Esophagus muscularis mucosa (tissue), 4 donors: ENCODE measurements at places on chromosomes 12 and 14.

DNA sequence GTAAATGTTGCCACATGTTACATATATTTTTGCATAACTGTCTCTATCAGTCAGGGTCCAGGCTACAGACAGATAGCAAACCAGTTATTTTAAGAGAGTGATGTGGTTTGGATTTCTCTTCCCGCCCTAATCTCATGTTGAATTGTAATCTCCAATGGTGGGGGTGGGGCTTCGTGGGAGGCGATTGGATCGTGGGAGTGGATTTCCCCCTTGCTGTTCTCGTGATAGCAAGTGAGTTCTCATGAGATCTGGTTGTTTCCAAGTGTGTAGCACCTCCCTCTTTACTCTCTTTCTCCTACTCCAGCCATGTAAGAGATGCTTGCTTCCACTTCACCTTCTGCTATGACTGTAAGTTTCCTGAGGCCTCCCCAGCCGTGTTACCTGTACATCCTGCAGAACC lies 704.2 kb upstream of the TBX3 start:
- DNase-seq: no peak

DNA sequence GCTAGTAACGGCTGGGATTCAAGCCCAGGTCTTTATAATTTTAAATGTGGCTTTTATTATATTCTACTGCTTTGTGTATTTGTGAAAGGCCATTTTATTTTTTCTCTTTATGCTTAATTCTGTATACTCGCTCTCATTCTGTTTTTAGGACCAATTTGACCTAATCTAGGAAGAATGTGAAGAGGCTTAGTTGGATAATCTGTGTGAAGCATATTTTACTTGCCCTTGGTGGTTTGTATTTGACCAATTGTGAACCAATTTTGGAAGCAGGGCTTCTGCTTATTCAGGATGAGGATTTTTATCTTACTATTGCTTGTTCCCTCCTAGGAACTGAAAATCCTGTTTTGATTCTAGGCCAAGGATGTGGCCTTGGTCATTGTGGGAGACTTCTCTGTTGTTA lies 113.1 kb downstream of the TTC6 start:
- DNase-seq: no peak

DNA sequence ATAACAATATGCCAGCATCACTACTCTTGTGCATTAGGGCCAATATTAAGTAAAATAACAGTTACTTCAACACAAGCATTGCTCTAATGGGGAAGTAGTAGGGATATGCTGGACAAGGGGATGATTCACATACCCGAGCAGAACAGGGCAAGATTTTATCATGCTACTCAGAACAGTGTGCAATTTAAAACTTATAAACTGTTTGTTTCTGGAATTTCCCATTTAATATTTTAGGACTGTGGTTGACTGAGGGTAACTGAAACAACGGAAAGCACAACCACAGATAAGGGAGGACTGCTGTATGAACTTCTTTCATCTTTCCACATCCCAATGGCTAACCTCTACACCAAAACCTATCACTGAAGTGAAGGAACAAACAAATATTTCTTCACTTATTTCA lies 36.8 kb downstream of the SARNP start:
- DNase-seq: no peak

- no peak for DNase-seq
Measured at GRCh38 chr12:537772-538171, 78.0 kb downstream of the B4GALNT3 start.

DNA sequence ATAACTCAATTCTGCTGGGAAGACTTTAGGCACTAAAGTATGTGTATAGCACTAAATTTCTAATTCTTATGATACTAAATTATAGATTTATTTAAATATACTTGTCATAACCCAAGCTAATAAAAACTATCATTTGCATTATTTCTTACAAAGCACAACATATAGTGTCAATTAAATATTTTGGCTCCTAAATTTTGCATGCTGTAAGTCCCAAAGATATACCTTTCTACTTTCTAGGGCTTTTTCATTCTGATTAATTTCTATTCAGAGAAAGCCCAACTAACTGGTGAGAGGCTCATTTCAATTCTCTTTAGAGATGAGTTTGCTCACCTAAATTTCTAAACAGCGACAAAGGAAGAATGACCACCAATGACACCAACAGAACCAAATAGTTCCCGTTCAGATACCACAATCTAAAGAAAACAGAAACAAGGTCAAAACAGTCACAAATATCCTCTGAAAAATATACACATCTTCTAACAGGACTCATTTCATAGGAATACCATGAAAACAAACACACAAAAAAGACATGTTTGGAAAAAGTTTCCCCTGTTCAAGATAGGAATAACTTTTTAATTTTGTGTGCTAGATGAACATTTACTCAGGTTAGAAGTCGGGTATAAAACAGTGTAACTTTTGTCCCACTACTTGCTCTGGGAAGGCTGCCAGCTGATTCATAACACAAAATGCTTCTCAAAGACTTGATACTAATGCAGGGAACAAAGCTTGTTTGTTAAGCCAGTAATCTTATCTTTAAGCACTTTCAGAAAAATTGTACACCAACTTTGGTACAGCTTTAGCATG lies 7.6 kb downstream of the SLC38A2 start:
- no peak for DNase-seq

- no peak for DNase-seq
Measured at GRCh38 chr14:70891737-70892136, 15.5 kb upstream of the PCNX1 start.

DNA sequence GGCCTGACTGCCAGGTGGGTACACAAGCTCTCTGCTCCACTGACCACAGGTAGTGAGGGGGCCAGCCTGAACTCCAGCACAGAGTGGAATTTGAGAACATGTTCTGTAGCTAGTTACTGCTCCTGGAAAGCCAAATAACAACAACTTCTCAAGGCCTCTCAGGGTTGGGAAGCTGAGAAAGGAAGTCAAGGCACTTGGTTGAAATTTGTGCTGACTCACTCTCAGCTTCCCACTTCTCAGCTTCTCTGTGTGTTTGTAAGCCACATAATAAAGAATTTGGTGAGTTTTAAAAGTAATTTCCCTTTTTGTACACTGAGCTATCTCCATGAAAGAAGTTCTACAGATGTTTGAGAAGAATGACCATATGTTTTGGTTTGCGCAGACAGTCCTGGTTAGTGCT lies 234.9 kb downstream of the KTN1 start:
- no peak for DNase-seq

DNA sequence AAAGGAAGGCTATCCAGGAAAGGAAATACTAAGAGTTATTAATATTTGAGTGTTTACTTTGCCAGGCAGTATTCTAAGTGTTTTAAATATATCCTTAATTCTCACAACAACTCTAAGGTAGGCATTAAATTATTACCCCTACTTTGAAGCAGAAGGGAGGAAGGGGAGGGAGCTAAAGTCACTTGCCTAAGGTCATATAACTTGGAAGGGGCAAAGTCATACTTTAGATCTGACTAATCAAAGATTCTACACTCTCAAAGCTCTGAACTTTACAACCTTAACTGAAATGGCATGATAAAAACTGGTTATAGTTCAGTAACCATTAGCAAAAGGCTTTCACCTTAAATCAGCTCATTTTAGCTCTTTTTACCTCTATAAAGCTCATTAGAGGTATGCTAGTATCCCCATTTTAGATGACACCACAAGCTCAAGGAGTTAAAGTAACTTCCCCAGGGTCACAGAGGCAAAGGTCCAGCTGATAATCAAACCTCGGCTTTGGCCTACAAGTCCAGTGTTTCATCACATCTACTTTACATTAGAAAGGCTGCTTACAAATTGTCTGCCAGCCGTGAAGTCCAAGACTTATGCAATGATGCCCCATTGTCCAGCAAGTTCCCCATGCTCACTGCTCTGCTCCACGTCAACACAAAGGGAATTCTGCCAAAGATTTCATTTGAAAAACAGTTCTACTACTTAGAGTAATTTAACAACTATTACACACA lies 223.9 kb downstream of the MED13L start:
- DNase-seq: no peak

GRCh38 chr14:94066089-94066676 lies 14.8 kb downstream of the DDX24 start:
- no peak for DNase-seq

GRCh38 chr14:45587142-45587541 lies 334.1 kb upstream of the MIS18BP1 start:
- DNase-seq: no peak

DNA sequence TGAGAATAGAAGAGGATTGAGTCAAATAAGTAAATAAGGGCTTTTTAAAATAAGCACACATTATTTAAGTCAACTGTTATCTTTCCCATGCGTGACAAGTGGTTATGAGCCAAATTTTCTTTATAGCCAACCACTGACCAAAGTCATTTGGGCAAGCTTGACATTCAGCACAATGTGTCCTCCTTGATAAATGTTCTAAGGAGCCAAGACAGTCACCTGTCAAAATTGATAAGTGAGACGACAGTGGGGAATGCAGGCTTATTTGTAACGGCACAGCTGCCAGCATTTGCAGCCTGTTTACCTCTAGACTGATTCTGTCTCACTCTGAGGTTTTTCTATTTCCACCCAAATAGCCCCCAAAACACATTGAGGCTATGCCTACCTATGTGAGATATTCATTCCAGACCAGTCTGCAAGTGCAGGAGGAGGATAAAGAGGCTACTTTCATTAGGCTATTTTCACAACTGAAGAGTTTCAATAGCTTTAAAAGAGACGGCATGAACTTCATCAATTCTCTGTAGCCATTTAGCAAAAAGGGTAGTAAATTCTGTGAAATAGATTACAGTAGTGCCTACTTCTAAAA lies 339.5 kb downstream of the PDZRN4 start:
- no peak for DNase-seq

DNA sequence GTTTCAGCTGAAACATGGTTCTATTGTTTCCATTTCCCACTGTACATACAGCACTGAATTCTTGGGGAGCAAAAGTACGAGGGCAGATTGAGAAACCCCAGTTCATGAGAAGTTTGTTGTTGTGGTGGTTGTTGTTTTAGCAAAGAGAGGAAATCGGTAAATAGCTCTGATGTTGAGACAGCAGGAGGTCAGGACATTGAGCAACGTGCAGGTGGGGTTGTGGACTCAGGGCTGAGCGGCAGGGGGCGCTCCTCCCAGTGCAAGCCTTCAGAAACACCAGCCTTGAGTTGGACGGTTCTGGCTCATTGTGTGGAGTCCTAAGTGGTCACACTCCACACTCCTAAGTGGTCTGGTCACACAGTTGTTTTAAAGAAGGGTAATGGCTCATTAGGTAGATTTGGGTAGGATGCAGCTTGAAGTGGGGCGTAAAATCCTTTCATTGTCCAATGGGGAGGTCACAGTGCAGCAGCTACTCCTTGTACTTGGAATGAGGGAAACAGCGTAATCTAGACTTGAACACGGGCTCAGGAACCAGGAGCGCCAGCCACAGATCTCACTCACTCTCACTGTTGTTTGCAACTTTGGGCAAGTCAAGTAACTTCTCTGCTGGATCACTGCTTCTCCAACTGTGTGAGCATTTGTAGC lies 14.5 kb upstream of the PWP1 start:
- no peak for DNase-seq

- DNase-seq: no peak
Measured at GRCh38 chr14:104282332-104283196, 144.2 kb downstream of the KIF26A start.

GRCh38 chr14:41875116-41875515 lies 268.4 kb downstream of the LRFN5 start:
- no peak for DNase-seq

- no peak for DNase-seq
Measured at GRCh38 chr14:24866067-24866639, 183.8 kb downstream of the STXBP6 start.

- no peak for DNase-seq
Measured at GRCh38 chr12:11580125-11580751, 69.2 kb upstream of the ETV6 start.

- DNase-seq: no peak
Measured at GRCh38 chr14:93972618-93973205, 3.7 kb downstream of the ASB2 start.

DNA sequence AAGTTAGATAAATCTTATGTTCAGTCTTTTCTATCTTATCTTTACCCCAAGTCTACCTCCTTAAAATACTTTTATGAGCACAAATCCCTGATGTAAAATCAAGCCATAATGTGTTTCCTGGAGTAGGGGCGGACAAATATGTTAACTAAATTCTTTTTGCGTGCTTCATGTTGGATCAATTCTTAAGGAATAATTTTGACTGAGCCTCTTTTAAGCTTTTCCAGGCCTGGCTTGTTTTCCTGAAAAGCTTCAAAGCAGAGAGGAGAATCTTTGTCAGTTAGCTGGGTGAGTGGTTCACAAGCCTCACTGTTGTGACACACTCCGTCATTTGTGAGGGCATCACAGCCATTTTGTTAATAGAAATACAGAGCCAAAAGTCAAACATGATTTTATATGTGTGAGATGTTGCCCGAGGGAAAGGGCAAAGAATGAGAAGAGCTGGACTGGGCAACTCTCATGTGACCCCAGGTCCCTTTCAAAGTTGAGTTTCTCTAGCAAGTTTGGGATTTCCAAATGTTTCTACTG lies 468.9 kb downstream of the RGS6 start:
- DNase-seq: no peak

GRCh38 chr14:90837355-90837754 lies 21.1 kb upstream of the TTC7B start:
- peak; percentile 68 for DNase-seq

GRCh38 chr12:81450920-81451739 lies 308.0 kb downstream of the PPFIA2 start:
- no peak for DNase-seq

DNA sequence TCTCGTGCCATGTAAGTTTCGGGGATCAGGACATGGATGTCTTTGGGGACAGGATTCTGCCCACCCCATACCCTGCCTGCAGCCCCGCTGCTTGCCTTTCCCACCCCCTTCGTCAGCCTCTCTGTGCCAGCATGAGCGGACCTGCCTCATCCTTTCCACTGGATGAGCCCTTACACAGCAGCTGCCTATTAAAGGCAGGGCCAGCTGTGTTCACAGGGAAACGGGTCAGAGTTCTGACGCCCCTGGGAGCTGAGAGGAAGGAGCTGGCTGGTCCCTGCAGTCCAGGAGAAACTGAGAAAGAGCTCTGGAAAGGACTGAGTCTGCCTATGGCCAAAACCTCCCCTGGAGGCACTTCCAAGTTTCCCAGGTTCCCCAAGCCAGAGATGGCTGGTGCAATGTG lies 83.5 kb upstream of the NCOR2 start:
- DNase-seq: no peak
